Activated T-helper 2 cell treated with anti-CD3 and anti-CD28 coated beads, Interferon-gamma antibody, Interleukin-2, Interleukin-4, amounts not matched to agents 10 μg/mL and 5 μg/mL and 100 μg/mL, durations not matched to agents 14 hours and 24 hours and 36 hours (primary cell): ENCODE measurements at places on chromosomes 3 and 15. TPM values are rescaled to one million over a fixed set of nuclear protein-coding genes. Genes with fewer than 3 reads are reported as not detected.

Gene TM4SF18
- not detected in 2 replicates for total RNA-seq

DNA sequence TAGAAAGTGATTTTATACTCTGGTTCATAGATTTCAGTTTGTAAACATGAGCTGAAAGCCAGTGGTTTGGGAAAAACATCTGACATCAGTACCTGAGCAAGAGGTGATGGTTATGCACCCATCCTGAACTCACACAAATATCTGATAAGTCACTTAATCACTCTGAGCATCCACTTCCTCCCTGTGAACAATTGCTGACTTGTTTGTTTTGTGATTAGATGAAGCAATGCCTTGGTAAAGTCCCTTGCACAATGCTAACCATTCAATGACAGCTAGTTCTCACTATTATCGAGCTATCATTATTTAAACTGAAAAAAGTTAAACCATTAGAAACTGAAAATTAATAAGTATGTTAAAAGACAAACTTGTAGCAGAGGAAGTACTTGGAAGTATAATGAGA, 303.0 kb downstream of the PLOD2 start:
- no peaks in the 10 kb centered on the region for H3K4me1 ChIP-seq
- H3K4me3 ChIP-seq, result no peak overlapping the region
- no peak overlapping the region for H3K27ac ChIP-seq
- no peaks in the 10 kb centered on the region for H3K36me3 ChIP-seq
- H3K27me3 ChIP-seq, result no peaks in the 10 kb centered on the region

DNA sequence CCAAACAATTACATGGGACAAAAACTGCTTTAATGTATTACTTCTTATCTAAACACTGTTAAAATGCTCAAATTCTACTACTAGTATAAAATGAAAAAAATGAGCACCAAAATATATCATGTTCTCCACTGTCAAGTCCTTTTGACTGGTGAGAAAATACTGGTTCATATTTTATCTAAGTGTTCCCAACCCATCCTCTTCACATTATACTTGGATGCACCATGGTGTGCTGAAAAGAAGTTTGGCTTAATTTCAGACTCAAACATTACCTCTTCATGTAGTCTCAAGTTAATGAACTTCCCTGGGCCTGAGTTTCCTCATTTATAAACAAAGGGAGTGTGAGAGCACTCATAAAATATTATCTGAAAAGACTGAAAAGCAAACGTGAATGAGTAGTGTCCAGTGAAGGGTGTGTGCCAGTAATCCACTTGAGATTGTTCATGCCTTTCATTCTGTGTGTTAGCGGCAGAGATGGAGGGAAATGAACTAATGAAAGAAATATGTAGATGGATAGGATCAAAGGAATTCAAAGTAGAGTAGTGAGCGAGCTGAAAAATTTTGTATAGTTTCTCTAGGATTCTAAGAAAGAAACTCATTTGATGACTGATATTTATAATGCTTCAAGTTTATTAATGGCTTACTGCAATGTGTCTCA, 263.2 kb downstream of the NLGN1 start:
- no peak for DNase-seq
- no peak overlapping the region for H3K4me3 ChIP-seq
- no peaks in the 10 kb centered on the region for H3K27me3 ChIP-seq
- no peaks in the 10 kb centered on the region for H3K36me3 ChIP-seq

GRCh38 chr3:176375519-176375918, 821.8 kb downstream of the TBL1XR1 start:
- H3K27ac ChIP-seq, result no peak overlapping the region
- no peaks in the 10 kb centered on the region for H3K27me3 ChIP-seq
- no peaks in the 10 kb centered on the region for H3K4me1 ChIP-seq
- H3K36me3 ChIP-seq, result no peaks in the 10 kb centered on the region
- no peak overlapping the region for H3K4me3 ChIP-seq

GRCh38 chr3:122938783-122939425, 88.7 kb downstream of the SEMA5B start:
- H3K4me3 ChIP-seq, result no peak overlapping the region
- H3K27ac ChIP-seq, result no peak overlapping the region
- H3K36me3 ChIP-seq, result no peaks in the 10 kb centered on the region
- H3K27me3 ChIP-seq, result peaks cover 11% of the 10 kb centered on the region
- H3K4me1 ChIP-seq, result no peaks in the 10 kb centered on the region
- no peak for DNase-seq
